AML-193 (cell line): ENCODE measurements at places on chromosomes 7 and 10.

DNA sequence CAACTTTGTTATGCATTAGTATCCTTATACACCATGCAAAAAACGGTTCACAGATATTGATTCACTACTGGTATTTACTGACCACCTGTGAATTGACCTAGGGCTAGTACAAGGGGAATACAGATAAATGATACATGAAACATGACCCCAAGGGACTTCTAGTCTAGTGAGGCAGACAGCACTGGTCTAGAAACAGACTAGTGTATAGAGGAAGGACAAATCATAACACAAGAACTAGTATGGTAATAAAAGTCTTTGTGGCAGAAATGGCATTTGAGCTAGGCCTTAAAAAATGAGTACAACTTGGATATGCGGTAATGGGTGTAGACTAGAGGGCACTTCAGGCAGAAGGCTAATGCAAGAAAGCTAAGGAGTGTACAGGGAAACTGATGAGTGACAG is 86.6 kb downstream of the SLC25A13 start:
- DNase-seq = no peak

DNA sequence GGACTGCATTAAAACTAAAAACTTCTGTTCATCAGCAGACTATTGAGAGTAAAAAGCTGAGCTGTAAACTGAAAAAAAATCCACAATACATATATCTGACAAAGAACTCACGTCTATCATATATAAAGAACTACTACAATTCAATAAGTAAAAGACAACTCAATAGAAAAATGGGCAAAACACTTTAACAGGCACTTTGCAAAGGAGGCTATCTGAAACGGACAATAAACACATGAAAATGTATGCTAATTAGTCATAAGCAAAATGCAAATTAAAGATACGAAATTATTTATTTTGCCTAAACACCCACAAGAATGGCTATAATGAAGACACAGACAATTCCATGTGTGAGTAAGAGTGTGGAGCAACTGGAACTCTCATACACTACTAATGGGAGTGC is 18.1 kb downstream of the CARD11 start:
- DNase-seq = no peak

- no peak for DNase-seq
Measured at GRCh38 chr7:151243408-151244195, 4.9 kb downstream of the SMARCD3 start.

GRCh38 chr7:131057015-131057793 is 270.5 kb upstream of the MKLN1 start:
- DNase-seq = peak; percentile 26

DNA sequence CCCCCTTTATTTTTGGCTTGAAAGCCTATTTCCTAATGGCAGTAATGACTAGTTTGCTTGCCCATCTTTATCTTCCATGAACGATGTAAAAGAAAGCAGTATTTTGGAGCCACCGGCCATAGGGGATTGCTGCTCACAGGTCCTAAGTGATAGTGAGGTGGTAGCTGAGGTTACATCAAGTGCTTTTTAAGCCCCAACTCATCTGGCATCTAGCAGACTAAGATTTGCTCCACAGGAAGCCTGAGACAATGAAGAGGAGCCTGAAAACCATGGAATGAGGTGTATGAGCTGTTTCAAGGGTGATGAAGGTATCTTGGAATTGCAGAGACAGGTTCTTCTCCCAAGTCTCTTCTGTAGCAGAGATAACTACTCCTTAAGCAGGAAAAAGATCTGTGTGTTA is 496.3 kb downstream of the XPNPEP1 start:
- no peak for DNase-seq

DNA sequence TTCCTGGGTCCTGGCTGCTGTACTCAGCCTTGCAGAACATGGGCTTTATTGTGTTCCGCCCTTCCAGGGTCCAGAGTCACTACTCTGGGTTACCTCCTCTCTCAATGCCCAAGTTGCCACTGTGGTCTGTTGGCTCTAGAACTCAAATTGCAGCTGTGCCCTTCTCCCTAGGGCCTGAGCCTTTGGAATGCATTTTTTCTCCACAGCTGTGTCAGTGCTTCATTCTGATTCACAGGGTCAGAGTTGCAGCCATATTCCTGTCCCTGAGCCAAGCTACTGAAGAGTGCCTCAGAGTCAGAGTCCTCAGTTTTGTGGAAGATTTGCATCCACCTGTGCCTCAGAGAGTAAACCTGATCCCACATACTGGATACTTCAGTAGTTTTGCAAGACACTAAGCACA is 167.5 kb downstream of the ITGB1 start:
- DNase-seq = no peak

- DNase-seq = no peak
Measured at GRCh38 chr10:63027531-63027930, 105.6 kb upstream of the NRBF2 start.

GRCh38 chr10:79396520-79396919 is 48.9 kb downstream of the ZCCHC24 start:
- DNase-seq = no peak

- DNase-seq = no peak
Measured at GRCh38 chr10:58797356-58797755, 284.7 kb downstream of the BICC1 start.

DNA sequence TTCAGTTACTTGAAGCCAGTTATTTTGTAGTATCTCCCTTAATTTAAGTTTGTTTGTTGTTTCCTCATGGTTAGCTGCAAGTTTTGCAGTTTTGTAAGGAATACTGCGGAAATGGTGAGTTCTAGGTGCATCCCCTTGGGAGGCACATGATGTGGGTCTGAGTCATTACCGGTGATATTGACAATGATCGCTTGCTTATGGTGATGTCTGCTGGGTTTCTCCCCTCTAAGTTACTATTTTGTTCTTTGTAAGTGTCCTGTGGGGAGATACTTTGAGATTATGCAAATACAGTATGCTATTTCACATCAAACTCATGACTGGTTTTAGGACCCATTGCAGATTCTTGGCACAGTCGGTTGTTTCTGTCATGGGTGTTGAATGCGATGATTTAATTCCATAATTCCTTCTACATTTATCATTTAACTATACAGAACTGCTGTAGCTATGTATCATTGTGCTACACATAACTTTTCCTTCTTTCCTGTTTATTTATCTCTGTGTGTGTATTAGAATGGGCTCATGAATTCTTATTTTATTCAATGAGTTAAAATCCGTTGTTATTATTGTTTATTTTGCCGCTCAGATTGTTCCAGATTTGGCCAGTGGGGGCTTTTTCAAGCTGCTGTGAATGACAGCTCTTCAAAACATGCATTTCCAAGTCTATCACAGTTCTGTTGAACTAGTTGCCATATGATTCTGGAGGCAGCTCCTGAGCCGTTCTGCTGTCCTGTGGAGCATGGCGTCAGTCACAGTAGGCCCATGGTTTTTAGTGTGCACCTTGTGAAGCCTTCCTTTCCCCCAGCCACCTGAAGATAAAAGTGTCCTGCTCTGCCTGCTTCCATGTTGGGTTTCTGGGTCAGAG is 18.4 kb downstream of the TSPAN14 start:
- no peak for DNase-seq

GRCh38 chr7:138500892-138501291 is 40.8 kb downstream of the TRIM24 start:
- no peak for DNase-seq

GRCh38 chr7:120064565-120064964 is 208.4 kb upstream of the KCND2 start:
- DNase-seq = no peak

DNA sequence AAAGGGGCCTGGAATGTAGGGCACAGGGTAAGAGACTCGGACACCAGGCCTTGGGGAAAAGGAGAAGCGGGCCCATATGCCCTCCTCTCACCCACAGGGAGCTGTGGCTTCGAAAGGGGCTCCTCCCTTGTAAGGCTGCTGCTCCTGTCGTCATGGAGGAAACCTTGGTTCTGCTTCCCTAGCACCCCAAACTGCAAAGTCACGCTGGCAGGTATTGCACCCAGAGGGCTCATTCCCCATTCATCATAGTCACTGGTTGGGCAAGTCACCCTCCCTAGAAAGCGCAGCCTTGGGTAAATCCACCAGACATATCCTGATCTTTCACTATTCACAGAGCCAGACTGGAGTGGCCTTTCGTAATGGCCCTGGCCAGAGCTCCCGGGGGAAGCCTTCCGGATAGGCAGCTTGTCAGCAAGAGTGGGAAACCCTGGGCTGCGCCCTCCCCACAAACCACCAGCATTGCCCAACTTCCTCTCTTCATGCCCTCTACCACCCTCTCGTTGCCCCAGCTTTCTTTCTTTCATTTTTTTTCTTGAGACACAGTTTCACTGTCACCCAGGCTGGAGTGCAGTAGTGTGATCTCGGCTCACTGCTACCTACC is 121.0 kb downstream of the HIP1 start:
- peak; percentile 100 for DNase-seq

GRCh38 chr10:125190946-125191345 is 30.6 kb upstream of the CTBP2 start:
- DNase-seq = no peak

DNA sequence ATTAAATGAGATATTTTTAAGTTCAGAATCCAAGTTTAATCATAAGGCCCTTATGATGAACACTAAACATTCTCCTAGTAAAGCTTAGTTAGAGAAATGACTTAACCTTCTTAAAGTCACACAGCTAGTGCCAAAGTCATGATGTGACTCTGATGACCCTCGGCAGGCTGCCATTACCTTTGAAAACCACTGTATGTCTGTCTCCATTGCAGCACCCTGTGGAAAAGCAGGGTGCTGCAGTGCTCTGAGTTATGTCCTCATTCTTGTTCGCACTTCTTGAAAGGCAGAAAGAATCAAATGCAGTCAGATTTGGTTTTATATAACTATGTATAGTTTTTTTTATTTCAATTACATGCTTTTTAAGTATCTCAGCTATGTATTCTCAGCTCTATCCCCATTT is 105.0 kb downstream of the PHTF2 start:
- peak; percentile 22 for DNase-seq

DNA sequence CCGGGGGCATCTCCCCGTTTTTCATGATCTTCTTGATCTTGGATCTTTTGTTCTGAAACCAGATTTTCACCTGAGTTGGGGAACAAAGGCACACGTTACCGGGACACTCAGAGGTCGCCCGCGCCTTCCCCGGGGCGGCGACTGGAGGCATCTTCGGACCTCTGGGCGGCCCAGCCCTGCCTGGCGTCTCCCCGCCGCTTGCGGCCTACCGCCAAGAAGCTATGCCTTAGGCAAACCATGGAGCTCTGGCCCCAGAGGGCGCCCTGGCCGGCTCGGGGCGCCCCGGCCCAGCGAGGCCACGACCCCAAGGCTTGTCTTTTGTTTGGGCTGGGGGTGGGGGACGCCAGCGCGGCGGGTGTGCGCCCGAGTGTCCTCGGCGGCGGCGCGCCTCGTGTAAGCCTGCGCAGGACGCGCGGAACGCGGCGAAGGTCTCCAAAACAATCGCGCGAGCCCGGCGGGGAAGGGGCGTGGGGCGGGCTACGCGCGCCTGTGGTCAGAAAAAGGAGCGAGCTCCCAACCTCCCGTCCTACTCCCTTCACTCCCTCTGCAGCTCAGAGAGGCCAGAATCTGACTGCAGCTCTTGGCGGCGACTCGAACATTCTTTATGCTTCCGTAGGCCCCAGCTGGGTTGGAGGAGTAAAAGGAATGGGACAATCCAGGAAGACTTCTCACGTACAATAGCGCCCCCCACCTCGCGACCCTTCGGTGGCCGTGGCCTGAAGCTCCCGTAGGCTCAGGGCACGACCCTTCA is 3.5 kb downstream of the DLX5 start:
- no peak for DNase-seq

DNA sequence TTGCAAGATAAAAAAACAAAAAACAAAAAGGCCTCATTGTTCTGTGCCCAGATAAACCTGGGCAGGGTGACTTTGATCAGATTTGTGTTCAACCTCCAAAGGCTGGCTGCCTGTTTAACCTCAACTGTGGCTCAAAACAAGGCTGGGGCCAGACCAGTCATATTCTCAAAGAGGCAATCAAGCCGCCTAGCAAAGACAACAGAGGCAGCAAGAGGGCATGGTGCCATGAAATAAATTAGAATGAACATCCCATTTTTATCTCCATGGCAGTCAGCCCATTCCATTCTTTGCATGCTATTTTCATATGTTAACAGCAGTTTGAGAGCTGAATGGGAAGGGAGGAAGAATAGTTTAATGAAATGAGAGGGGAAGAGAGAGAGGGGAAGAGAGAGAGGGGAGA is 1150.3 kb downstream of the TYW1 start:
- no peak for DNase-seq

- DNase-seq = no peak
Measured at GRCh38 chr10:71005337-71006305, 117.3 kb upstream of the PCBD1 start.

DNA sequence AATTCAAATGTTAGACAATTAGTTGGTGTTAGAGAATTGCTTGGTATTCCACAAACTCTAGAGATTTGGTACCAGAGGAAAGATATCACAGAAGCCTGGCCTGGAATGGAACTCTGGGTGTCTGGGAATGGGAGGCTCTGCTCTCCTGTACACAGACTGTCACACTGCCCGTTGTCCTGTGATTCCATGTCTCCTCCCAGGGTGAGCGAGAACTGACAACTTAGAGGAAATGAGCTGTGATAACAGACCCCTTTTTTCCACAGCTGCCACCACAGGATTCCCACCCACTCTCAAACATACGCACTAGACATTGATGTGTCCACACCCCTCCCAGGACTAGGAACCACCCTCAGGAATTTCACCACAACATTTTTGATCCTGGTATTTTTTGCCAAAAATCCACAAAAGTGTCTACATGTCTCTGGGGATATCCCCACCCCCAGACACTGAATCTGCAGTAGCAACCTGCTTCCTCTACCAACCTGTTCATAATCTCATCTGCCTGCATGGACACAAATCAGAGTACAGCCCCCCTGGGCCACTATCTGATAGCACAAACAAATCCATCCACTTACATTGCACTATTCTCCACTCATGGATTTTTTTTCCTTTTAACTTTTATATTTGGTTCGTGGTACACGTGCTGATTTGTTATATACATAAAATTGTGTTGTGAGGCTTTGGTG is 4.7 kb downstream of the ZNF273 start:
- no peak for DNase-seq

GRCh38 chr7:128891110-128891941 is 19.2 kb downstream of the KCP start:
- no peak for DNase-seq

DNA sequence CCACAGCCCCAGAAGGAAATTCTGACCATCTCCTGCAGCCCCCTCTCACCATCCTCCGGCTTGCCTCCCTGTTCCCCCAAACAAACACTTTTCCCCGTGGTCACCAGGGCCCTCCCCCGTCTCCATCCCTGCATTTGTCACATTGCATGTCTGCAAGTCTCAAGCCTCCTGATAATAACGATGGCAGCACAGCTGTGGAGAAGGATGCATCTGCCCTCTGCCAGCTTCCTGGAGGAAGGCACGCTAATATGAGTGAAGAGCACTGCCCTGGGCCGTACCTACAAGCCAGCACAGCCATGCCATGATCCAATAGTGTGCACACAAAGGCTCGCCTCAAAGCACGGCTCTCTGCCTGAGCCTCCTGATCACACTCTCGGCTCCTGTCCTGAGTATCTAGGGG is 98.5 kb downstream of the SLIT1 start:
- DNase-seq = no peak

GRCh38 chr7:29749701-29750321 is 56.5 kb upstream of the WIPF3 start:
- no peak for DNase-seq

GRCh38 chr7:149846436-149847046 is 8.4 kb downstream of the ZNF862 start:
- DNase-seq = no peak

- no peak for DNase-seq
Measured at GRCh38 chr7:106570948-106571418, 90.0 kb downstream of the CCDC71L start.
